ENCODE measurements at places on chromosomes 3 and 15.

DNA sequence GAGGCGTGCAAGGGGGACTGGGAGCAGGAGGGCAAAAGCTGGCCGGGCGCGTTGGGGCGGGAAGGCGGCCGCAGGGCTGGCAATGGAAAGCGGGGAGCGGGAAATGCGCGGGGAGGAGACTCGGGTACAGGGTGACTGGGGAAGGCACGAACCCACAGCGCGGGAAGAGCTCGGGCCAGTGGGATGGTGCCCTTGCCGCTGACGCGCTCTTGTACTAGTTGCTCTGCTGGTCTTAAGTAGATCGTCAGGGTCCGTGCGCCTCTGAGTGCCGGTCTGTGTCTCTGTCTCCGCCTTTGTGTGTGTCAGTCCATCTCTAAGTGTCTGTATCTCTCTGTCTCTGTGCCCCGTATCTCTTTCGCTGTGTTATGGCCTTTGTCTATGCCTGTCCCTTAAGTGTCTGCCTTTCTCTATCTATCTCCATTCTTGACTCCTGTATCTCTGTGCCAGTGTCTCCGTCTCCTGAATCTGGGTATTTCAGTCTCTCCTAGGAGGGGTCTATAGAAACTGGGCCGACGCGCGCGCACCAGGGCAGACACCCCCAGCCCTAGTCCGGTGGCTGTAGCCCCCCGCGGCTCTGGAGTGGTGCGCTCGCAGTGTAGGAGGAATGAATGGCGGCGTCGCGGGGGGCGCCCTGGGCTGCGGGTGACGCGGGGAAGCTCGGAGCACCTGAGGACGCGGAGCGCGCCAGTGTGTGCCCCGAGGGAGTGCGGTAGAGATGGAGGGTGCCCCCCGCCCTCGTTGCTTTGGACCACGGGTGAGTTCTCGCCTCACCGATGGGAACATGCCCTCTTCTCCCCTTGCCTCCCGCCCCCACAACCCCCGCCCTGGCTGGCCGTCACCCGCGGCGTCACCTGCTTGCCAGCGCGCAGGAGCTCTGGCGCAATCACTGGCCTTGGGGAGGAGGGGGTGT, 756 bp upstream of the CAMK2N2 start:
- peak; percentile 54 for DNase-seq

DNA sequence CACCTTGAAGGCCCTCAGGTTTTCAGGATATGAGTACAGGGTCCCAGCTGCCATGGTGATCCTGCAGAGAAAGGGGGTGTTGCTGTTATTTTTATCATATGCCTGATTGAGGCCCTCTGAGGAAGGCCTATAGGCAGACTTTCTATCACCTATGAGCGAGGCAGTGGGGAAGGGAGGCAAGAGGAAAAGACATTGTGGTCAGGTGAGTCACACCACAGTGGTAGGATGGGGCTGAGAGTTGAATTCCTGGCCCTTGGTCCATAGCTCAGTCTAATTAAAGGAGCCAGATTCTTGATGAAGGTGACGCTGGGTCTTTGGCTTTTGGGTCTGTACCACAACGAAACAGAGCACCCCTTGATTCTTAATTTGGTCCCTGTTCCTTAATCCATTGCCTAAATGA, 72.7 kb downstream of the ZNF621 start:
- no peak for DNase-seq

DNA sequence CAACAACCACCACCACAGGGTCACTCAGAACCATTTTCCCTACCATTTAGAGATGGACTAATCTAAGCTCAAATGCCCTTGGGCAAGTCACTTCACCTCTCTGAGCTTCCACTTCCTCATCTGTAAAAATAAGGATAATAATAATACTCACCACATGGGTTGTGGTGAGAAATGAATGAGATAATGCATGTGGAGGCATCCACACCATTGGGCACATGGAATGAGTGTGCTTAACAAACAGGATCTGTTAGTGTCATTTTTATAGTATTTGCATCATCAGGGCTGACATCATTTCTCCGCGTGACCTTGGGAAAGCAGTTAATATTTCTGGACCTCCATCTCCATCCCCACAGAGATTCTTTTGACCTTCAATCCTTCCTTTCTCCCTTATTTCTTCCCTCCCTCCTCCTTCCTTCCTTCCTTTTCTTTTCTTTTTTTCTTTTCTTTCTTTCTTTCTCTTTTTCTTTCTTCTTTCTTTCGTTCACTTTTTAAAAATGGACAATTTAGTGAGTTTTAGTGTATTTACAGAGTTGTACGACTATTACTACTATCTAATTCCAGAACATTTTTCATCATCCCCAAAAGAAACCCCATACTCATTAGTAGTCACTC, 7.7 kb upstream of the RFT1 start:
- DNase-seq: no peak

DNA sequence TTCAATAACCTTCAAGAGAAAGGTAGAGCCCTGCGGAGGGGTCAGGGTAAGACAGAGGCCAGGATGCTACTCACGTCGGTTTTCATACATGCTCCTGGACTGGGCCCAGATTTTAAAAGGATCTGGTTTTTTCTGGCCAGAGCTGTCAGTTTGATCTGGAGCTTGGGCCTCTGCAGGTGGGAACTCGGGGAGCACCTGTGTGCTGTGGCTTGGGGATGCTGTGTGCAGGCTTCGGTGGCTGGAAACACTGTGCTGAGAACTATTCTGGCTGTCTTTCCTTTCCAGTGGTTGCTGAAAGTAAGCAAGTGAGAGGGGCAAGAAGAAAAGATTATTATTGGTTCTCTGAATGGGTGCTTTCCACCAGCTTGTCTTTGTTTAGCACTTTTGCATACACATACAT, 647.6 kb downstream of the MAGI1 start:
- DNase-seq: no peak

- DNase-seq: no peak
Measured at GRCh38 chr3:122183521-122183892, at the start of gene CASR. Gene CASR (plus strand): TSS chr3:122183668. CDS start chr3:122254190, 70,522 bp downstream.

DNA sequence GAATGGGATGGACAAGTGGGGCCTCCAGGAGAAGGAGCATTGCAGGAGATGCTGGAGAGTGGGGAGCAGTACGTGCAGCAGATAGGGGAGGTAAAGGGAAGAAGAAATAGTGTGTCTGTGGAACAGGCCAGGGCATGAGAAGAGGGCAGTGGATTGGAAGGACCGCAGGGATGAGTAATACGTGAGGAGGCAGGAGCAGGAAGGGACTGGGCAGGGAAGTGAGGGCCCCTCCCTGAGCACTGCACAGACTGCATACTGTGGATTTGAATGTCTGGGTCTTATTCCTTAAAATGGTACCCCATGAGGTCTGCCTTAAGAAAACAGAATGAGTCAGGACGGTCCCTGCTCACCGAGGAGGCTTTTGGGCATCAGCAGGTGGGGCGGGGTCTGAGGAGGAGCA, 210.0 kb upstream of the NDN start:
- no peak for DNase-seq

DNA sequence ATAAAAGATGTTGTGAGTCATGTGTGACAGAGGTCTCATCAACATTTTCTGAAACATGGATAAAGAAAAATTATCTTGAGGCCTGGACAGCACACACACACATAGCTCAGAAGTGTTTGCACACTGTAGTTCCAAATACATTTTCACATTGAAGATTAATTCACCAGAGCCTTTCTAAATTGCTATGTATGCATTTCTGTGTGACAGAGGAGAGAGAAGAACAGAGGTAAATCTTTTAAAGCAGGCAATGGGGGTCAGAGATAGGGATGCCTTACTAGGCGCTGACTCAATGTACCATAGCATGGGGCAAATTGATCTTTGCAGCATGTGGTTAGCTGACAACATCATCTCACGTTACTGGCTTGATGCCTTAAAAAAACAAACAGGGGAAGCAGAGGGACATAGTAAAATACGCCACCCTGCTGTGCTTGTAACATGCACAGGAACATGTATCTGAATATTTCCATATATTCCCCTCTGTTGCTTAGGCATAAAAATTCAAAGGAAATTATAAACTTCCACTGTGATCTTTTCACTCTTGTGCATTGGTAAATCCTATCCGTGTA, 7.7 kb downstream of the POU1F1 start:
- DNase-seq: no peak

DNA sequence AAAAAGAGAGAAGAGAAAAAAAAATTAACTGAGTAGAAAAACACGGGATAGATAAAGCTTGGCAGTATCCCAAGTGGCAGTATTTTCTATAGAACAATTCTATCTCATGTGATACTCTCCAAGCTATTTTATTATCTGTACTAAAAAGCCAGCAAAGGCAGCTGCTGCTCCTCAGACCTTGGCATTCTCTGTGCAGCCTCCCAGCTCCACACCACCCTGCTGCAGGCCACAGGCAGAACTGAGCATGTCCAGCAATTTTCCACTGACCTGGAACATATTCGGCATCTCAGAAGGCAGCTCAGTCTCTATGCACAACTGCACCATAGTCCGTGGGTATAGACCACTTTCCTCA, 1161.4 kb downstream of the IGSF11 start:
- DNase-seq: no peak

DNA sequence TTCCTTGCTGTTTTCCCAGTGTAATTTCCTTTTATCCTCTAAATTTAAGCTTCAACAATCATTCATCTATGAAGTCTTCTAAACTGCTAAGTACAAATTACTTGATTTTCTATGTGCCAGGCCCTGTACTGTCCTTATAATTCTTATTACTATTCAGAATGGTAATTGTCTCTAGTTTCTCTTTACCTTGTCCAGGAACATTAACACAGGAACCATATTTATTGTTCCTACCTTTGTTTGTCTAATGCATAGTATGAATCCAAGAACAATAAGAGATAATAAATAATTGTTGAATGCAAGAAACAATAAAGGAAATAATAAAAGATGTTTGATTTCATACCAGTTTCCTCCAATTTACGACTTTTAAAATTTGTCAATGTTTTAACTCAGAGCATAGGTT, 1083.2 kb downstream of the ROBO2 start:
- DNase-seq: no peak

DNA sequence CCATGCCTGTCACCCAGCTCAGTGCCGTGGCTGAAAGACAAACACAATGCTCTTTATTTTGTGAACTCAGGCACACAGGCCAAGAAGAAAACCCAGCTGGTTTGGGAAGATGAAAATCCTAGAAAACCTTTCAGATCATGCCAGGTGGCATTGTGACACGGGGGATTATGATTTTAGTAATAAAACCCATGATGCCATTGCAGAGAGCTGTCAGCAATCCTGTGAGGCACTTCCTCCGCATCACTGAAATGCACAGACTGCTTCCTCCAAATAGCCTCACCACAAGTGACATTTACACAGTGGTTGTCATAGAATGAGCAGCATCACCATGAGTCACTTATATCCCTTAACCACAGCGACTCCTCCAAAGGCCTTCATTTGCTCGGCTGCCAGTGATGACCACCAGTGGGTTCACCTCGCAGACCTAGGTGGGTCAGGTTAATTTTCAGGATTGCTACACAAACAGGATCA, 22.7 kb downstream of the ABHD6 start:
- peak; percentile 75 for DNase-seq

GRCh38 chr15:44296625-44297524, 8.4 kb downstream of the GOLM2 start:
- peak; percentile 21 for DNase-seq

DNA sequence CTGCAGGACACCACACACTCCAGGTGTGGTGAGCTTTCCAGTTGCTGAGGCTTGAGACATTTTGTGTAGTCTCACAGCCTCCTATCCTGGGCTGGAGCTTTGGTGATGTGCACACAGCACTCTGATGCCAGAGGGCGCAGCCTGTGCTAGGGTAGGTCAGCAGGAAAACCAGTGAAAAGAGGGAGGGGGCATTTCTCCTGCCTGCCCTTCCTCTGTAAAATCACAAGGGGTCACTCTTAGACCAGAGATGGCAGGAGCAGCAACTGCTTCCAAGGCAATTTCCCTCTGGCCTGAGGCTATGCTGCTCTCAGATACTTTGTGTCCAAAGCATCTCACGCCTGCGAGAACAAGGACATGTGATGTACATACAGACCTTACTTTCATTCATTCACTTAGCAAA, 16.5 kb upstream of the MUSTN1 start:
- DNase-seq: peak; percentile 45

DNA sequence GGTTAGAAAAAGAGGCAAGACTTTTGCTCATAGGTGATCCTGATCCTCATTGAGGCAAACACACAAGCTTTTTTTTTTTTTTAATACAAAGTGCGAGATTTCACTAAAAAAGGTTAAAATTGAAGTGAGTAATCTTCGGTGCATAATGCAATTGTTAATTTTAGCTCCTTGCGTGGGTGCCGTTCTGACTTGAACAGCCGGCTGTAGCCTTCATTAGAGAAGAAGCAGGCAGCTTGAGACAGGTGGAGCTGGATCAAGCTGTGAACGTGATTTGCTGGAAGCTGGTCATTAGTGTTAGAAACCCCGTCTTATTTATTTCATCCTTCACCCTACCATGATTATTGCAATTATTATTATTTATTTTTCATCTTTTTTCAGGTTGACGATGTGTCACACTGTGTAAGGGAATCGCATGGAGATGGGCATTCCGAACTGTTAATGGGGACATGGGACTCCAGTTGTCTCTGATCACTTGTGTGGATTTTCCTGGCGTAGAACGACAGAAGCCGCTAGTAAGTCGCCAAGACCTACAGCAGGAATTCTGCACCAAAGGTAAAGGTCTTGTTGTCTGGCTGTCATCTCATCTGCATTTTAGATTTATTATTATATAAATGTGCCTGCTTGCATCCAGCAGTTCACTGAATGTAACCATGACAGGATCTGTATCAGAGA, 40.2 kb downstream of the ARPP21 start:
- no peak for DNase-seq

DNA sequence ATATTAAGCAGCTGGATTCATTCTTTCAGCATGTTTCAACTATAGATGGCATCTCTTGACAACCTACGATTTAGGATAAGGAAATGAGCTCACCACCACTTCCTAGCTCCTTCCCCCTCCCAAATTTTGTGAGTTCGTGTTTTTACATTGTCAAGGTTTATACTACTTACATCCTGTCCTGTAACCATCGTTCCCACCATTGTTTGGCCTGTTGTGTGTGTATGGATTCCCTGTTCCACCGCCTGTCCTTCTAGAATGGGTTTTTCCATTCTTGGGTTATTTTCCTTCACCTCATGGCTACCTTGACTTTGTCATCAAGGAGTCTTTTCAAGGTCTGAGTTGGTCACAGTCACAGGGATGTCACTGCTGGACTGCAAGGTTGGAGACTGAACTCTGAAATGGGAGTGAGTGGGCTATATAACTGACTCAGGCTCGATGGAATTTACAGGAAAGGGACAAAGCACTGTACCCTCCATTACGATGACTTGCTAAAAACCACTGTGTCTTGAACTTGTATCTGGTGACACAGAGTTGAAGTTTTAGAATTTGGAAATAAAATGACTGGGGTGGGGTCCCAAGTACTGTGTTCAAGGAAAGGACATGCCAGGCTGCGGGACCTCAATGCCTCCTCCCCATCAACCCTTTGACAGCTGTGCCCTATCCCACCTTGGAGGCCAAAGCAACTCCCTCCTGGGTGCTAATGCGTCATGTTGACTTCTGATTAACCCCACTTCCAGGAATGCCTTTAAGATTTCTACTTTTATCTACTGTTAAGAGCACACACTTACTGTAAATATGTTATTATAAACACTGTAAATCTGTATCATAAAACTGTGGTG, 66.8 kb upstream of the BLM start:
- peak; percentile 58 for DNase-seq

DNA sequence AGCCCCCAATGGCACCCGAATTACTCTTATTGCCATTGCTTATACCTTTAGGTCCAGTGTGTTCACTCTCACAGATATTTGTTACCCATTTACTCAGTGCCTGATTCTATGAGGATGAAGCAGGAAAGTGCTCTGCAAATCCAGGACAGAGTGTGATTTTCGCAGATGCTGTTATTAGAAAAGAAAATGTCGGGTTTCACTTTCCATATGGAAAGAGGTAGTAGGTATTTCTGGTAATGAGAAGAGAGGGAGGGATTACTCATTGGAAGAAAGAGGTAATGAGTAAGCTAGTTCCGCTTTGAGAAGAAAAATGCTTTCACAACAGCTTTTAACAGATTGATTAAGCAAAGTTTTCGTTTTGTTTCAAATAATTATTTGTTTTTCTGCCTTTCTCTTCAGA, 336.3 kb upstream of the CFAP20DC start:
- no peak for DNase-seq

All from hepatic stellate cell (primary cell).